ENCODE measurements at places on chromosomes 6 and 20. TPM values are rescaled to one million over a fixed set of nuclear protein-coding genes. Genes with fewer than 3 reads are reported as not detected.

MICB gene
- polyA plus RNA-seq = 1.8 TPM

MUC21 gene
- 0.20 TPM for polyA plus RNA-seq

NKX2-2 gene
- not detected for polyA plus RNA-seq

NRSN1 gene
- polyA plus RNA-seq = not detected

UBD gene
- polyA plus RNA-seq = 0.51 TPM

FOXF2 gene
- polyA plus RNA-seq = not detected

IMPG1 gene
- polyA plus RNA-seq = 0.03 TPM

PACSIN1 gene
- 0.10 TPM for polyA plus RNA-seq

HLA-G gene
- polyA plus RNA-seq = not detected

ASXL1 gene
- polyA plus RNA-seq = 18.0 TPM

Measured in aorta (tissue), 5 donors.